ENCODE measurements at places on chromosomes 7 and 10. TPM values are rescaled to one million over a fixed set of nuclear protein-coding genes. Genes with fewer than 3 reads are reported as not detected.
A peak's percentile ranks its signal among the peaks of the same experiment; 100 is the strongest.

DNA sequence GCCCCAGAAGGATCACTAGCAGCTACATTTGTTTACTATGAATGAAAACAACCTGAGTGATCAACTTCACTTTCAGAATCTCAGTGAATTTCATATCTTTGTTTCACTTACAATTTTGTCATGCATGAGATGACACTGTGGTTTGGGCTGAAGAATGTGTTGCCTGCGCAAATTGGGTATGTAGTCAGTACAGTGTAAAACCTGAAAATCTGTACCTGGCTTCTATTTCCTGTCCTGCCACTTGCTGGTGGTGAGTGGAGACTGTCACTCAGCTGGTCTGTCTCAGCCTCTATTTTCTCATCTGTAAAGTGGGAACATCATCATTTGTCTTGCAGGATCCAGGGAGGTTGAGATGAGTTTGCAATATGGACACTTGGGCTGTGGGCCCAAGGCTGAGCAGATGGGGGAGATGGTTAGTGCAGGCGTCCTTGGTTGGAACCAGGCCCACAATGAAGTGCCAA lies 118.0 kb downstream of the WDFY4 start:
- no peak for DNase-seq

GRCh38 chr7:8579661-8580194 lies 146.3 kb downstream of the NXPH1 start:
- no peak for DNase-seq

DNA sequence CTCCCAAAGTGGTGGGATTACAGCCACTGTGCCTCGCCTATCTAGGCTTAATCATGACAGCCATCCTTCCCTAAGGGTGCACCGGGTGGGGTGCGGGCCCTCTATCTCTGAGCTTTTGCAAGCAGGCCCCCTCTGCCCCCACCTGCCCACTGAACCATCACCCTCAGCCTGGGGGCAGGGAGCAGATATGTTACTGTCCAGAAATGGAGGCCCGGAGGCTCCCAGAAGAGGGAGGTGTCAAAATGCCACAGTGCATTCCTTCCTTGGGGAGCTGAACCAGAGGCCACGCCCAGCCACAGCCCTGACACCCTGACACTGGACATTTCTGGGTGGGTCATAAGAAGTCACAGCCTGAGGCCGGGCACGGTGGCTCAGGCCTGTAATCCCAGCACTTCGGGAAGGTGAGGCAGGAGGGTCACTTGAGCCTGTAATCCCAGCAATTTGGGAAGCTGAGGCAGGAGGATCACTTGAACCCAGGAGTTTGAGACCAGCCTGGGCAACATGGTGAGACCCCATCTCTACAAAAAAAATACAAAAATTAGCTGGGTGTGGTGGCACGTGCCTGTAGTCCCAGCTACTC lies 129.8 kb upstream of the TNRC18 start:
- DNase-seq: no peak

DNA sequence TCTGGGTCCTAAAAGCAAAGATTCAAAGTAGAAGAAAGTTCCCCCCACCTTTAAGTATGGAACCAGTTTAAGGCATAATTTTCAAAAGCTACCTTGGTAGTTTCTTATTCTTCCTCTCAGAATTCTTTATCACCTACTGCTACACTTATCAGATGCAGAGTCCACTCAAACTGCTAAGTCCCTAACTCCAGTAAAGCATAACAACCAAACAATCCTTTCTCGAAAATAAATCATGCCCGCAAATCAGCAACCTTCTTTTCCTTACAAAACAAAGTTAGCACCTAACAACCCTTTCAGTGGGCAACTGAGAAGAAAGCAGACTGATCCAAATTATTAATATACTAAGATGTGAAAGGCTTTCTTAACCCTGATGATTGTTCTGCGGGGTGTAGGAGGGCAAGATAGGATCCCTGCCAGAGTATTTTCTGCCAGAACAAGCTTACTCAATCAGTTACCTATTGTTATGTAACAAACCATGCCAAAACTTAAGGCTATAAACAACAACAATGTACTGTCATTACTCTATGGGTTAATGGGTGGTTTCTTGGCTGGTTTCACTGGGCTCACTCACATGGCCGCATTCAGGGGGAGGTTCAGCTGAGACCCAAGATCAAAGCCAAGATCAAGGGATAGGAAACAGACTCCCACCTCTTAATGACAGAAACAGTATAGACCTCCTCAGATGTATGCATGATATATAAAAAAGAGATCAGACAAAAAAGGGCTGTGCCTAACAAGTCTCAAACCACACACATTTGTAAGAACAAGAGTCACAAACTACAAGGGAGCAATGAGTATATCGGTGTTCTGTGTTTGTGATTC lies 42.0 kb downstream of the CCDC6 start:
- DNase-seq: no peak

- peak; percentile 58 for DNase-seq
Observed at GRCh38 chr7:128883622-128884448, 21.2 kb downstream of the ATP6V1F start.

GRCh38 chr7:88329532-88330463 lies 23.1 kb upstream of the STEAP4 start:
- DNase-seq: no peak

GRCh38 chr10:57482259-57482658 lies 785.4 kb downstream of the IPMK start:
- no peak for DNase-seq

DNA sequence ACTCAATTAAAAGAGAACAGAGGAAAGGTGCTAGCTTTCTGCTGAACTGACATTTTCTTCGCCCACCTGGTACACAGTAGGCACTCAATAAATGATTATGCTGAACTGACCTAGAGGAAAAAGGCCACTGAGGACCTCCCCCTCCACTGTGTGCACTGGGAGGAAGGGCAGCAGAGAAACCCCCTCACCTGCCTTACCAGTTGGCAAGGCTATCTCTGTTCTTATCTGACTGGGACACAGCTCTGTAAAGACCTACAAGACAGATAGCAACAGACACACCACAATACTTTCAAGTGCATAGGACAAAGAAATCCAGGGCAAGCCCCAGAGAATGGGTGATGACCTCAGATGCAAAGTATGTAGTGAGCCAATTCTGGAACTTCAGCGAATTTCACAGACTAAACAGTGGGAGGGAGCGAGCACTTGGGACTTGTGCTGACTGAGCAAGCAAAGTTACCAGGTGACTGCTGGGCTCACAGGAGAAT lies 30.4 kb downstream of the PDLIM1 start:
- DNase-seq: no peak

GRCh38 chr10:133131734-133132472 lies 28.1 kb upstream of the KNDC1 start:
- DNase-seq: no peak

- no peak for DNase-seq
Observed at GRCh38 chr10:17143055-17143690, 13.6 kb upstream of the CUBN start.

DNA sequence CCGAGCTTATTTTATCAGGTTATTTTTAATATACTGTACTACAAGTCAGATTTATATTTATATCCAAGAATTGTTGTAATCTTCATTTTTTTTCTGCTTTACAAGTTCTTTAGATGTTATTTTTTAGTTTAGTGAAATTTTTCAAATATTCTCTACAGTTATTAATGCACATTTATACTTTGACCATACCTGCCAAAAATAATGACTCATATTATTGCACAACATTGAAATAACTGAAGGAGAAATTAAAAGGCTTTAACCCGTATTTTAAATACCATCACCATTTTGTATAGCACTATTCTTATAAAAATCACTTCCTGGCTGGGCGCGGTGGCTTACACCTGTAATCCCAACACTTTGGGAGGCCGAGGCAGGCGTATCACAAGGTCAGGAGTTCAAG lies 278.5 kb downstream of the BICC1 start:
- no peak for DNase-seq

- DNase-seq: no peak
Observed at GRCh38 chr10:48286356-48286755, 11.9 kb upstream of the FRMPD2 start.

DNA sequence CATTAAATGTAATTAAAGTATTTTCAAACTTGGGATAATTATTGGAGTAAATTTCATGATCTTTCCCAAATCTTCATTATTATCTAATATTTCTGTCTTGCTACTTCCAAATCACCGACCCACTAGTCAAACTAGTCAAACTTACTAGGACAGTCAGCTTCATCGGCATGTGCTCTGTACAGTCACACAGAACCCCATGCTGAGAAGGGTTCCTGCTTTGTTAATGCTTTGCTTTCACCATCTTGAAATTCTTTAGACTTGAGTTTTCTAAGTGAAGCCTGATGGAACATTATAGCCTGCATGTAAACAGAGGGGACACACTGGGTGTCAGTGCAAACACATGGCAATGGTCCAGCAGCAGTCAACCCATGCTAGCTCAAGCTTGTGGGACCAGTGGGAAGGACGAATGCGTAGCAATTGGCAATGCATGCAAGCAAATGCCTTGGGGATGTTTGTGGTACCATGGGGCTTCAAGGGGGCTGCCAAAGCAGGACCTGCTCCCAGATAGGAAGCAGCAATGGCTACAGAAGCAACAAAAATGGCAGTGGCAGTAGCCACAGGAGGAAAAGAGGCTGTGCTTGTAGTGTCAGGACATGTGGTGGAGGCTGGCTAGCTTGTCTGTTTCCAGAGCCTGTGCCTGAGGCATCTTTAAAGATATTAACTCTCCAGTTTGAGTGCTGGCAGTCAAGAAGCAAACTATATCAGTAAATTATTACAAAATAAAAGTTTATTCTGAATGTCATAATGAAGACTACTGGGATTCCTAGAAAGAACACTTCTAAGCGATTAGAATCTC lies 441.1 kb upstream of the SEMA3D start:
- no peak for DNase-seq

DNA sequence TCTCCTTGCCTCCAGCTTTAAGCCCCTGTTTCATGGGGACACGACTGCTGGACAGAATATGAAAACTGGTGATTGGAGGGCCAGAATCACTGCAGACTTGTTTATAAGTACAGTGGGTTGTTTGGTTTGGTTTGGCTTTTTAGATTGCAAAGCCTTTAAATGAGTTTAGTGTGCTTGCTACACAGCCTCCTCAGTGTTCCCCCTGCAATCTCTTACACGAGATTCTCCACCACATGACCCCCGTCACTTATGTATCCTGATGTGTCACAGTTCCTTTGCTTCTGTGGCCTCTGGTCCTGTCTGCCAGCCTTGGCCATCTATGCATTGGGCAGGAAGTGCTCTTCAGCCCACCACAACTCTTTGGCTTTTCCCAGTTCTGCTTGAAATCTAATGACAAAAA lies 103.7 kb upstream of the ANKRD1 start:
- DNase-seq: no peak

DNA sequence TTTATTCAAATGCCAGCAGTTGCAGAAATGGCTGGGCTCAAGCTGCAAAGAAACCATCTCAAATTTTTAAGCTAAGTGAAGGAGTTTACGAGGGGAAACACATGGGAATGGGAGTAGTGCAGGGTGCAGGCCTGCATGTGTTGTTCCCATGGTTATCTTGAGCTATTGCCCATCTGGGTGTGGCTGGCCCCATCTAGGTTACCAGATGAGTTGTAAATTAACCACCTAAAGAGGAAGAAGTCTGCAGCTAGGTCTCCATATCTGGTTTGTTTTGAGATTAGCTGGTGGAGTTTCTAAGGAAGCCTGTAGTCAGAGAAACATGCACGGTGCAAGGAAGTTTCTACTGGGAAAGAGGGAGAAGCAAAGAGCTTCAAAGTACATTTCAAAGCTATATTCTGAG lies 23.3 kb upstream of the STEAP2 start:
- DNase-seq: no peak

The CFAP43 gene
- 4.0 TPM for total RNA-seq

The ZP3 gene
- 23.4 TPM for total RNA-seq

The BAMBI gene
- 6.2 TPM for total RNA-seq

The AKR1C4 gene
- not detected for total RNA-seq

The C7orf33 gene
- total RNA-seq: not detected
